ENCODE measurements at places on chromosomes 1 and 21.

GRCh38 chr1:214638997-214639396, 36.0 kb downstream of the CENPF start:
- no peak for ATAC-seq

- no peak for ATAC-seq
These were observed 1.6 kb downstream of the SH3D21 start for GRCh38 chr1:36307601-36308330.

DNA sequence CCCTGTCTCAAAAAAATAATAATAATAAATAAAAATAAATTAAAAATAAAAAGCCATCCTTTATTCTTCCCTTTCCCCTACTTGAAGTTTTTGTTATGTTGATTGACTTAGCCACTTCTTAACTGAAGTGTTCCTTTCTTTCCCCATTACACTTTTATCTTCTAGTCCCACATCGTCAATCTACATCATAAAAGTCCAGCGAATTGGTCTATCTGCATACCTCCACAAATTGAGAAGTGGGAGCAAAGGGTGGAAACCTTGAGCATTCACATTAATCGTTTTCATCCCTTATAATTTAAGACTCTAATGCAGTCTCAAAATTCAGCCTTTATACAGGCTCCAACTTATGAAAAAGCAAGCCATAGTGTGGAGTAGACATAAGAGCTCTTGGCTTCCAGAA, 6.5 kb upstream of the ZYG11A start:
- ATAC-seq: no peak

DNA sequence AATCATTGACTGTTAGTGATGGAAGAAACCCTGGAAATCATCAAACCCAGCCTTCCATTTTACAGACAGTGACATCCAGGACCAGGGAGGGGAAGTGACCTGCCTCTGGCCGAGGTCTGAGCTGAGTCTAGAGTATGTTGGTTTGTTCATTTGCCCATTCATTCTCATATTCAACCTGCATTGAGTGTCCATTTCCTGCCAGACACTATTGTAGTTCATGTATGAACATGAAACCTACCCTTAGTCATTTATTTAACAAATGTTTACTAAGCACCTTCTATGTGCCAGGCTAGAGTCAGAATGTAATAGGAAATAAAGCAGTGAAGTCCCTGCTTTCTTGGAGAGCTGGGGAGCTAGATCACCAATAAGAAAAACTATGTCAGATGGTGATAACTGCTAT, 51.3 kb downstream of the KCND3 start:
- ATAC-seq: no peak

Data from SK-N-SH treated with all-trans-retinoic acid at 6 μM for 48 hours (cell line).